Smooth muscle cell of the brain vasculature (primary cell): ENCODE measurements at places on chromosomes 16 and 17.

DNA sequence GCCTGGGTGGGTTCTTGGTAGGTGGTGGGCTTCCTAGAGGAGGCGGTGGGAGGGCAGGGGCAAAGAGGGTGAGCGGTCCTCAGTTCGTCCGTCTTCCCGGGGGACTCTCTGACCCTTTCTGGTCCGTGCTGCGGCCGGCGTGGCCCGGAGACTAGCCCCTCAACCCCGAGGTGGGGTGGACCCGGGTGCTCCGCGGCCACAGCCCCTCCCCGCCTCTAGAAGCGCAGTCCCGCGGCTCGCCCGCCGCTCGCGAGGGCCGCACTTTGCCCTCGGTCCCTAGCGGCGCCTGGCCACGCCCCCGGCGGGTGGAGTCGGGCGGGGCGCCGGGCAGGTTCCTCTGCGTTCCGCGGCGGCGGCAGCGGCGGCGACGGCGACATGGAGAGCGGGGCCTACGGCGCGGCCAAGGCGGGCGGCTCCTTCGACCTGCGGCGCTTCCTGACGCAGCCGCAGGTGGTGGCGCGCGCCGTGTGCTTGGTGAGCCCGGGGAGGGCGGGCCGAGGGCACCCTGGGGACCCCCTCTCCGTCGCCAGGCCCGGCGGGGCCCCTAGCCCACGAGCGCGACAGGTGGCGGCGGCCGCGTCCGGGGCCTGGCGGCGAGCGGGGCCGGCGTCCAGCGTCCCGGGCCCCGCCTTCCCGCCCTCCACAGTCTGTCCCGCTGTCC, at the start of gene SYNGR2:
Gene SYNGR2 (plus strand): TSS at position 340 of the 661 bp plus-strand sequence. CDS start 36 bp downstream, at position 376.
- no peak for DNase-seq

DNA sequence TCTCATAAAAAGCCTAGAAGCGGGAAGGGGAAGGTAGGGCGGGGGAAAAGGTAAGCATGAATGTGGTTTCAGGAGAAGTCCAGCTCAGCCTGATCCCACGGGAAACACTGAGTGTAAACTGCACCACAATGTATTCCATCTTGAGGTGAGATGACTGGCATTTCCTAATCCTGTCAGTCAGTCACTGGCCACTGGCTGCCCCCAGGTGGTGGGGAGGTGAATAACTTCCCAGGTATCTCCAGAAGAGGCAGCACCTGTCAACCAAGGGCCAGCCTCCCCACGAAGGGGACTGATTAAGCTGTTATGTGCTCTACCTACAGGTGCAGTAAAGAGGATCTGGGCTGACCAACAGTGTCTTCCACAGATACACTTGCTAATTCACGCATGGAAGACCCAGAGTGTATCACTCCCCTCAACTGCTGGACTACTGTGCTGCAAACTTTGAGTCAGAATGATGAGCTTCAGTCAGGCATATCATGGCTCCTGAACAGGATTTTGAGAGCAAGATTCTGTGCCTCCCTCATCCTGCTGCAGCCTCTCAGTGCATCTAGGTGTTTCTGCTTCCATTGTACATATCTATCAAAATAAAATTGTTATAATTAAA, 108.5 kb upstream of the CCL2 start:
- no peak for DNase-seq

DNA sequence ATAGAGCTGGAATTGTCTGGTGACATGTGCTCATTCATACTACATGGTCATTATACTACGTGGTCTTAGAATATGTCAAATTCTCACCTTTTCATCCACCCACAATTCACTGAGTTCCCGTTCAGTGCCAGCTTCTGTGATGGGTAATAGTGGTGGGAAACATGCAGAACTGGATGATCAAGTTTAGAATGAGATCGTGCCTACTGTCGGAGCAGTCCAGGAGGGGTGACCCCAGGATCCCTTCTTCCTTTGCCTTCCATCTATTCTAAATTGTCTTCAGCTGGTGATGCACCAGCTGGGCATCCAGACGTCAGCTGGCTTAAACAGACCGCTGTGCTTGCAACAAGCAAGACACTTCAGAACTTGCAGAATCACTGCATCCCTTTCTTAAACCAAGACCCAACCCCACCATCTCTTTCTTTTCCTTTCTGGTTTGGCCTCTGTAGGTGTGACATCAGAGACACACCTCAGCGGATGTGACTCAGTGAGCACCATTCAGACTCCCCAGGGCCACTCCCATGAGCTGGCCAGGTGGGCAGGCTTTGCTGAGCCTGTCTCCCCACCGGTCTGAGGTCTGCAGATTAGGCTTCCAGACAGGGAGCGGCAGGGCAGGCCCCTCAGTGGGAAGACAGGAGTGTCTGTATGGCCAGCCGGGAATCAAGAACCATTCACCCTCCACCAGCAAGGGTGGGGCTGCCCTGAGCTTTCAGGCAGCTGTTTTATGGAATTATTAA, 18.1 kb downstream of the C17orf100 start:
- no peak for DNase-seq

GRCh38 chr16:81505011-81505661, 60.5 kb downstream of the CMIP start:
- DNase-seq: no peak
